ENCODE measurements at places on chromosomes 5 and 9.

GRCh38 chr5:56402266-56403220 is 169.4 kb upstream of the ANKRD55 start:
- DNase-seq = no peak

DNA sequence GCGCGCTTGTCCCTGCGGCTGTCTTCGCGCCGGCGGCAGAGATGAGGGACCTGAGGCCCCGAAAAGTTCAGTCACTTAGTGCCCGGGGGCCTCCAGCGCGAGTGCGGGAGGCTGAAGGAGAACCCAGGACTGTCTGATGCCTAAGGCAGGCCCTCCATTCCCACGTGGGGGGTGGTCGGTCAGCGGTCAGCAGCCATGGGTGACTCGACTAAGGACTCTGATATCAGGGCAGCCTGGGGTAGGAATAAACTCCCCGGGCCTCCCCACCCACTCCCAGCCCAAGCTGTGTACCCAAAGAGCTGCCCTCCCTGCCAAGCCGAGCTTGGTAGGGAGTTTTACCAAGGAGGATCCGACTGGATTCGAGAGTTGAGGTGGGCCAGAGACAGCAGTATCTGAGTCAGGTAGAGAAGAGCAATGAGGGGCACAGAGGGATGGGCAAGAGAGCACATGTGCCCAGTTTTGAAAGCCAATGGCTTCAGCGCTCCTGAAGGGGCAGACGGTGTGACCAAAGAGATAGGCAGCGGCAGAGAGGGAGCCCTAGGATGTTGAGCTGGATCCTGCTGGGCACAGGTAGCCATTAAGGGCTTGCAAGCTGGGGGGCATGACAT is 787 bp downstream of the FGFR4 start:
- DNase-seq = no peak

- no peak for DNase-seq
Measured at GRCh38 chr5:42284584-42284983, 138.7 kb upstream of the GHR start.

DNA sequence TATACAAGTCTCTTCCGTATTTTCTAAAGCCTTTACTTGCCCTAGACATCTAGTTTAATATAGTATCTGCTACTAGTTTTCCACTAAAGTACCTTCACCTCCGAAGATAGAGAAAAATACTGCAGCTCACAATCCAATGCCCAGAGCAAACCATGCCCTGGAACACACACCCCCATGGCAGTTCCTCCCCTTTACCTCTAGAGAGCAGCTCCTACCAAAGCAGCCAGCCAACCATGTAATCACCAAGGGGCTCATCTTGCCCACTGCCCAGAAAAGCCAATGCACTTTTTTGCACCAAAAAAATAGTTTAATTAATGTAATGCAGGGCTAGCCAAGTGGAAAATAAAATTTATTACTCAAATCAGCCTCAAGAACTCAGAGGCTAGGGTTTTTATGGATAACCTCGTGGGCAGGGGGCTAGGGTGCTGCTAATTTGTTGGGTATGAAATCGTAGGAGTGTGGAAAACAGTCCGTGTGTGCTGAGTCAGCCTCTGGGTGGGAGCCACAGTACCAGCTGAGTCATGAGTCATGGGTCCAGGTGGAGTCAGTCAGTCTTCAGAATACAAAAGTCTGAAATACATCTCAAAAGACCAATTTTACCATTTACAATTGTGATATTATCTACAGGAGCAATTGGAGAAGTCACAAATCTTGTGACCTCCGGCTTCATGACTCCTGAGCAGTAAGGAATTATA is 120.1 kb upstream of the ACO1 start:
- no peak for DNase-seq

DNA sequence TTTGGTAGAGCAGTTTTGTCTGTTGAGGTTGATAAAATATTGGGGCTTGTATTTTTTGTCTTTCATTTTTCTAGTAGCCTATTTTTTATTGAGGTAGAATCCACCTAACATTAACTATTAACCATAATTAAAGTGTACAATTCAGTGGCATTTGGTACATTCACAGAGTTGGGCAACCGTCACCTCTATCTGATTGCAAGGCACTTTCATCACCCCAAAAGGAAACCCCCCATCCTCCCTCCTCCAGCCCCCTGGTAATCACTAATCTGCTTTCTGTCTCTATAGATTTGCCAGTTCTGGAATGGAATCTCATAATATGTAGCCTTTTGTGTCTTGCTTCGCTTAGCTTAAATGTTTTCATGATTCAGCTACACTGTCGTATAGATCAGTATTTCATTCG is 55.5 kb upstream of the DMRT3 start:
- no peak for DNase-seq

DNA sequence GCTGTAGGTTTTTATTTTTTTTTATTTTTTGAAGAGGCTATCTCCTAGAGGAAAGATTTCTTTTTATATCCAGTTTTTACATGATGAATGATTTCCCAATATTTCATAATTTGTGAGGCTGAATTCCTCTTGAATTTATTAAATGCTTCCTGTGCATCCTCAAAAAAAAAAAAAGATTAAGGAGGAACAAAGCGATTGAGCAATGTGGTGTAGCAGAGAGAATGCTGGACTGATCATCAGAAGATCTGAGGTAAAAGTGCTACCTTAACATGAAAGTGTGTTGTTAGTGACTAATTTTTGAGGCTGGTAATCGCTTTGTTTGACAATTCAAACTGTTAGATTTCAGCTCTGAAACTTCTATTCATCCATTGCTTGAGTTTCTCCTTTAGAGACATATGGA is 125.1 kb downstream of the ESM1 start:
- no peak for DNase-seq

GRCh38 chr9:5646116-5646515 is 17.2 kb downstream of the RIC1 start:
- no peak for DNase-seq

- DNase-seq = no peak
Measured at GRCh38 chr5:17261075-17261474, 43.6 kb downstream of the BASP1 start.

All from caudate nucleus (tissue), 63 donors.